A549 treated with CORT108297 at 1 μM for 4 hours (cell line): ENCODE measurements at places on chromosomes 13 and 19. TPM values are rescaled to one million over a fixed set of nuclear protein-coding genes. Genes with fewer than 3 reads are reported as not detected.

DACT3 gene
- 0.29 to 0.39 TPM (median 0.31 TPM) in 5 replicates for total RNA-seq

NPAS1 gene
- 5.3 to 8.6 TPM (median 6.4 TPM) in 5 replicates for total RNA-seq

VSTM1 gene
- total RNA-seq = 0.36 to 0.93 TPM (median 0.50 TPM) in 5 replicates

WDR88 gene
- total RNA-seq = 0.09 to 0.52 TPM (median 0.15 TPM) in 3 of 5 replicates, not detected in the others

MVB12A gene
- 31.0 to 44.1 TPM (median 43.6 TPM) in 5 replicates for total RNA-seq

SMIM44 gene
- not detected in 5 replicates for total RNA-seq

MISP gene
- 76.4 to 104 TPM (median 97.4 TPM) in 5 replicates for total RNA-seq

SH2D3A gene
- total RNA-seq = 12.2 to 17.1 TPM (median 15.4 TPM) in 5 replicates

SLC25A30 gene
- total RNA-seq = 7.8 to 9.1 TPM (median 8.2 TPM) in 5 replicates

COX6B2 gene
- 0.58 to 1.4 TPM (median 1.2 TPM) in 5 replicates for total RNA-seq

TDRD12 gene
- 0.08 to 0.15 TPM (median 0.12 TPM) in 5 replicates for total RNA-seq

IPO5 gene
- 71.0 to 98.0 TPM (median 84.2 TPM) in 5 replicates for total RNA-seq

RASAL3 gene
- not detected in 5 replicates for total RNA-seq

PEPD gene
- total RNA-seq = 101 to 127 TPM (median 123 TPM) in 5 replicates
